ENCODE measurements at places on chromosomes 7 and 10. TPM values are rescaled to one million over a fixed set of nuclear protein-coding genes. Genes with fewer than 3 reads are reported as not detected.

The COL17A1 gene
- 0.30 TPM for total RNA-seq

The HYAL4 gene
- total RNA-seq = not detected

The OR2A1 gene
- under 0.01 TPM for total RNA-seq

The PAX4 gene
- not detected for total RNA-seq

The IGFBP1 gene
- not detected for total RNA-seq

The TAS2R3 gene
- 1.2 TPM for total RNA-seq

The GATA3 gene
- not detected for total RNA-seq

The INHBA gene
- total RNA-seq = 257 TPM

The FOXI2 gene
- total RNA-seq = not detected

The OR6V1 gene
- total RNA-seq = not detected

The HILPDA gene
- total RNA-seq = 38.9 TPM

The ATP6V1F gene
- total RNA-seq = 147 TPM

The TMUB1 gene
- total RNA-seq = 20.2 TPM

The SSBP1 gene
- 132 TPM for total RNA-seq

Data from smooth muscle cell of the umbilical artery (primary cell).